ENCODE measurements at places on chromosomes 4 and X.

DNA sequence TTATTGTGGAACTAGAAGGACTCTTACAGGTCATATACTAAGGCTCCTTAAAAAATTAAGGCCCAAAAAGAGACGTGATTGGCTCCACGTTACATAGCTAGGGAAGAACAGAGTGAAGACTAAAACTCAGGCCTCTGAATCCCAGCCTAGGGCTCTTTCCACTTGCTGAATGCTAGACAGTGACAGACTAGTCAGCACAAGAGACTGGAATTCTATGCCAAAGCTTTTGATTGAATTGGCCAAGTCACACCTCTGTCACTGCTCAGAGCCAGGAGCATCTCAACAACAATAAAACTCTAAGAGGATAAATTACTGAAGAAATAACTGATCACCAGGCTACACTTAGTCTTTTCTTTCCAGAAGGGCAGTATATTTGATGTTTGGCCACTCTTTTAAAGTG is 16.8 kb downstream of the DCX start:
- no peak for DNase-seq

DNA sequence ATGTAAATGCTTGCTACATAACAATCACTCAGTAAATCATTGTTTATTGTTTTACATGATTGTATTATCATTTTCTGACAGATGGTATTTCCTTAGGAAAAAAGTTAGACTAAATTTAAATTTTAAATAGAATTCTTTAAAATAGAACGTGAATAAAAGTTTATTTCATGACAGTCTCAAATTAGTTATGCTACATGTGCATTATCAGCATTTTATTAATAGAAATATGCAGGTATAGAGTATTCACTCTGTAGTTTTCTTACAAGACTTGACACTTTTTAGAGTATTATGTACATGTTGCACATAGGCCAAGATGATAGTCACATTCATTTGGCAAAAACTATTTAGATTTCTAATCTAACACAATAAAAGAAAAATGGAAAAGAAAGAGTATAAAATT is 213.3 kb upstream of the SPRY1 start:
- DNase-seq, result no peak

DNA sequence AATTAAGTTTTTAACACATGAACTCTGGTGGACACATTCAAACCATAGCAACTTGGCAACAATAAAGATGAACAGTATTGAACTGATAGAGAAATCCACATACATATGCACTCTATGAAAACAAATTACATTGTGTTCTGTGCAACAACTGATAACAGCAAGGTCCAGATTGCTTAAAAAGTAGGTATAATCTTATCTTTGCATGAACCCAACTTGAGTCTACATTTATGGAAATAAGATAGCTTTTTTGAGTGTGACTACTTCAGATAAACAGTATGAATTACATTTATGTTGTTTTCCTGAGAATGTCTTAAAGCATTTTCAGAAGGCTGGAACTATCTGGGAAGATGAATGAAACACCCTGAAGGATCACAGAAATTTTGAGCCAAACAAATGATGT is 212.6 kb upstream of the GK2 start:
- no peak for DNase-seq

DNA sequence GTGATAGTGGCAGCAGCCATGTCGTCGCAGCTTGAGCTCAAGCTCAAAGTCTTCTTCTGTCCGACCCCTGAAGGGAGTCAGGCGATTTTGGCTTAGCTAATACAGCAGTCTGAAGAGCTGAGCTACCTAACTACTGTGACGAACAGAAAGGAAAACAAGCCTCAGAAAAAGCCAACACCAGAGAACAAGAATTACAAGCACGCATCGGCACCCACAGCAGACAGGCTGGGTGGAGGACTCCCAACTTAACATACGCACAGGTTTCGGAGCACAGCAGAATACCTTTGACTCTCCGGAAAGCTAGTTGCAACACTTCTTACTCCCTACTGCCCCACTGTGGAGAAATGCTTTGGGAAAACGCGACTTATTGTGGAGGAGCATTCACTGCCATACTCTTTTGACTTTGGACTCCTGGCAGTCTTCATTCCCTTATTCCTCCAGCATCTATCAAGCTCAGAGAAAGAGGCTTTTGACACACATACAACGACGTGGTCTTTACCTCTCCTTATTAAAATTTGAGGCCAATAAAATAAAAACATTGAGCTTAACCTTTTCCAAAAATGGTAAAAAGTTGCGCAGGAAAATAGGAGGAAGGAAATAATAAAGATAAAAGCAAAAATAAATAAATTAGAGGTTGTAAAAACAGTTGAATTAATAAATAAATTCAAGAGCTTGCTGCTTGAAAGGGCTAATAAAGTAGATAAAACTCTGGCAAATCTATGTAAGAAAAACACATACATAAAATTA is 41.3 kb upstream of the GPC3 start:
- peak; percentile 0 for DNase-seq

- DNase-seq, result no peak
Measured at GRCh38 chr4:128068918-128069317, 7.8 kb downstream of the LARP1B start.

DNA sequence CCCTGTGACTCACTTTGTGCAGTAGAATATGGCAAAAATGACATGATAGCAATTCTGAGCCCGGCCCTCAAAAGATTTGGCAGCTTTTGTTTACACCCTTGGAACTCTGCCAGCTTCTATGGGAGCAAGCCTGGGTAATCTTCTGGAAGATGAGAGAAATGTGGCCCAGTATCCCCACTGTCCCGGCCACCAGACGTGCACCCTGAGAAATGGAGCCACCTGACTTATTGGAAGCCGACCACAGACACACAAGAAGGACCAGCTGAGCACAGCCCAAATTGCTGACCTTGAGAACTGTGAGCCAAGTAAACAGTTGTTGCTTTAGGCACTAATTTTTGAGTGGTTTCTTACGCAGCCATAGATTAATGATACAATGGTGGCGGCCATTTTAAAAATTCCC is 197.0 kb downstream of the STIM2 start:
- DNase-seq, result no peak

GRCh38 chr4:71648923-71649322 is 135.0 kb downstream of the GC start:
- no peak for DNase-seq

- DNase-seq, result no peak
Measured at GRCh38 chrX:40076750-40077575, 20.8 kb downstream of the BCOR start.

DNA sequence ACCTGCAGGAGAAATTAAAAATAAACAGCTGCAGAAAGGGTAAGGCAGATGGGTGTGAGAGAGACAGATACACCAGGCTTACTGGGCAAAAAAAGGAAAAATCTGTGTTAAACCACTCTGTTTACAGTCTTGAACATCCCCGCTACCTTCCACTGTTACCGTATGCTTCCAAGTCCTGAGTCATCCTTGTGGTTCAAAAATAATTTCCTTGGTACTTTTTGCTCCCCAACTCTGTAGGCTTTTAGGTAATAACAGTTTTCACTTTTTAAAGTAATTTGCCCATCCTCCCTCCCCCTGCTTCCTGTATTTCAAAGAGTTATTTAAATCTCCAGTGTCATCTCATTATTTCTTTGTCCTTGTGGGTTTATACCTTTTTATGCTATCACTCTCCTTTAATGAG is 210.1 kb upstream of the FAT4 start:
- no peak for DNase-seq

GRCh38 chr4:53044651-53044960 is 182.5 kb downstream of the RASL11B start:
- no peak for DNase-seq

DNA sequence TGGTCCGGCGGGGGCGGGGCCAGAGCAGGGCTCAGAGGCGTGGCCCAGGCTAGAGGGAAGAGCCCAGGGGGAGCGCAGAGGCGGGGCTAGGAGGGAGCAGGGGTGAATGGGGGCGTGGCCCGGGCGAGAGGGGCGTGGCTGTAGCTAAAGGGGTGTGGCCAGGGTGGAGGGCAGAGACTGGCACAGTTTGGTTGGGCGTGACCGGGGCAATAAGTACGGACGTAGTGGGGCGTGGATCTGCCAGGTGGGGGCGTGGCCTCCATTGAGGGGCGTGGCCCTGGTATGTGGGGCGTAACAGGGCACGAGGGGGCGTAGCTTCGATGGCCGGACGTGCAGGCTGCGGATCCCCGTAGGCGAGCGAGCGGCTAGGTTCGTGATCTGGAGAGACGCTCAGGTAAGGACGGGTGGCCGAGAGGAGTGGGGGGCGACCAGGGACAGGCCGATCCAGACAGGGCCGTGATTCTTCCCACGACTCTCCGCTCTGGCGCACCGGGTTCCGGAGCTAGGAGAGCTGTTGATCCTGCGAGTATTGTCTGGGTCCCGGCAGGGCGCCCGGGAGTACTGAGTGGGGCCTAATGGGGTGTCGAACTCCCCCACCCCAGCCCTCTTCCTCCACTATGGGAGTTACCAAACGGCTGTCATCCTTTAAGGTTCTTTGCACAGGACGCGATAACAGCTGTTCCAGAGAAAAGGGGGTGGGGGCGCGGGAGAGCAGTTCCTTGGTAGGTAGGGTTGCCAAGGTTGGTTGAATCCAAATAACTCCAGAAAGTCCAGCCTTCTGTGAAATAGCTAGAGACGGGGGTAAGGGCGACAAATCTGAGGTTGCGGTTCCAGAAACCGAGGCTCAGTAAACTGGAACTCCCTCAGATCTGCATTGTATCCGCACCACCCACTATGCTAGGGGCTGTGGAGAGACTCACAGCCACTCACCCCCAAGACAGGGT is at the start of gene CA5B:
CA5B (plus strand) TSS at position 312 of the 944 bp plus-strand sequence. CDS start 11,754 bp downstream, outside the sequence.
- peak; percentile 76 for DNase-seq

GRCh38 chr4:37795581-37796195 is 30.8 kb upstream of the PGM2 start:
- no peak for DNase-seq

GRCh38 chr4:74754218-74754617 is 40.1 kb downstream of the BTC start:
- no peak for DNase-seq

DNA sequence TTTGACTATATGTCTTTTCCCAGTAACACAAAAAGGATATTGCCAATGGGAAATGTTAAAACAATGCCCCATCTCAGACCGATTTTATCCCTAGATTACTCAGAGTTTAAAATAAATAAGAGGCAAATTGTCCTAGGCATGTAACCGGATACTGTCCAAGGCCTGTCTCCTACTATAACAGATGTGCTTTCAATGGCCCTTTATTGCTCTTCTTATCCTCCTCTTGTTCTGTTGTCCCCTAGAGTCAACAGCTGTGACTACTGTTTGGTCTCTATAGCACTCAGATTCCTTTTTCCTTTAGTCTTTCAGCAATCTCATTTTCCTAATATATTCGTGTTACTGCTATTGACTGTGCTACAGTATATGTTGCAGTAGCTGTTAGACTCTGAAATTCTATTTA is 66.8 kb upstream of the PLS3 start:
- DNase-seq, result peak; percentile 39

- no peak for DNase-seq
Measured at GRCh38 chr4:999882-1000425, 6.8 kb upstream of the SLC26A1 start.

- no peak for DNase-seq
Measured at GRCh38 chr4:183288955-183289354, 31.1 kb downstream of the CLDN22 start.

- DNase-seq, result no peak
Measured at GRCh38 chr4:187632260-187632995, 363.1 kb upstream of the ZFP42 start.

- DNase-seq, result no peak
Measured at GRCh38 chr4:35824231-35824630, 420.1 kb downstream of the ARAP2 start.

GRCh38 chr4:57154191-57154590 is 44.0 kb upstream of the IGFBP7 start:
- DNase-seq, result no peak

- DNase-seq, result no peak
Measured at GRCh38 chr4:10698172-10698571, 13.6 kb upstream of the CLNK start.

GRCh38 chr4:82748810-82749470 is 49.7 kb downstream of the SCD5 start:
- peak; percentile 50 for DNase-seq

GRCh38 chr4:96598465-96598864 is 758.6 kb downstream of the PDHA2 start:
- no peak for DNase-seq

DNA sequence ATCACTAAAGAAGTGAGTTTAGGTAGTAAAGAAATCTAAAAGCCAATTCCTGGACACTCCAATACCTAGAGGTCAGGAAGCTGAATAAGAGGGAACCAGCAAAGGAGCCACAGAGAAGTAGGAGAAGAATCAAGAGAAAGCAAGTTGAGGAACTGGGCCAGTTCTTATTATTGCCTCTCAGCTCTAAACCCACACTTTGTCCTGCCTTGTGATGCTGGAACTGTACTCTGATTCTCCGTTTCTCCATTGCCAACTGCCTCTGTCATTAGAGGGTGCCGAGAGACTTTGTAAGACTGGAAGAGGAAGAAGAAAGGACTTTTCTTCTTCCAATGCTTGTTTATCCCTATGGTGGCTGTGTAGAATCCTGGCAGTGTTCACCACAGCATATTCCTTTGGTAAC is 38.6 kb downstream of the NSUN7 start:
- no peak for DNase-seq

DNA sequence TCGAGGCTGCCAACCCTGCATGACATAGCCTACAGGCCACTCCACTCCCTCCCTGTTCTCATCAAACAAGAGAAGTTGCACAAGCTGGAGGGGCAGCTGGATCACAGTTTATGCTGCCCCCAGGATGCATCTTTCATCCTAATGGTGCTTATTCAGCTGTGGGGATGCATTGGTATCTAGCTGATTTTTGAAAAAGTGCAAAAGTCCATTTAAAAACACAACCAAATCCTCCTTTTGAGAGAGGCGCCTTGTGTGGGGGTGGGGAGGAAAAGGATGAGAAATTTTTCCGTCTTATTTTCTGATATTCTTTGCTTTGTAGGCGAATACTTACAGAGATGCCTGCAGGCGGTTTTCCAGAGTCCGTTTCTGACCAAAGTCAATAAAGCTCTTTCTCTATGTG is 276.4 kb upstream of the BOD1L1 start:
- DNase-seq, result no peak

DNA sequence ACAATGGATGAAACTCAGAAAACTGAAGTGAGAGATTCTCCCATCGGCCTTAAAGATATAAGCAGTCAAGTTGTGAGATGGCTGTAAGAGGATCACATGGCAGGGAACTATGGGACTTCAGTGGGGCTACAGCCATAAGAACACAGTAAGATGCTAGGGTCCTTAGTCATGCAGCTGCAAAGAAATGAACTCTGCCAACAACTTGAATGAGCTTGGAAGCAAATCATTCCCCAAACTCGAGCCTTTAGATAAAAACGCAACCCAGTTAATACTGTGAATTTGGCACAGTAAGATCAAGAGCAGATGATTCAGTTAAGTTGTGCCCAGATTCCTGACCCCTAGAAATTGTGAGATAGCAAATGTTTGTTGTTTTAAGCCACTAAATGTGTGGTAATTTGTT is 117.3 kb downstream of the FAM13A start:
- no peak for DNase-seq

GRCh38 chrX:136829413-136829812 is 48.7 kb upstream of the ARHGEF6 start:
- no peak for DNase-seq

GRCh38 chr4:16537926-16538325 is 311.7 kb upstream of the TAPT1 start:
- DNase-seq, result no peak

GRCh38 chrX:13837290-13837745 is 20.4 kb upstream of the GPM6B start:
- DNase-seq, result peak; percentile 37

- no peak for DNase-seq
Measured at GRCh38 chr4:176838601-176839433, 46.1 kb upstream of the VEGFC start.

- DNase-seq, result no peak
Measured at GRCh38 chr4:152981842-152982241, 45.7 kb downstream of the FHDC1 start.
